ENCODE measurements at places on chromosomes 13 and 19. TPM values are rescaled to one million over a fixed set of nuclear protein-coding genes. Genes with fewer than 3 reads are reported as not detected.

GRCh38 chr13:30744056-30744680, 8.8 kb downstream of the ALOX5AP start:
- no peaks in the 10 kb centered on the region for H3K27me3 ChIP-seq
- 0 out of 2 replicates have a peak, but pooled peaks cover 3% of the 10 kb centered on the region for H3K4me1 ChIP-seq
- no peak for DNase-seq
- no peaks in the 10 kb centered on the region for H3K36me3 ChIP-seq
- no peak overlapping the region for H3K27ac ChIP-seq

GRCh38 chr13:66803808-66804456, 426.2 kb downstream of the PCDH9 start:
- no peaks in the 10 kb centered on the region for H3K4me1 ChIP-seq
- no peaks in the 10 kb centered on the region for H3K36me3 ChIP-seq
- no peaks in the 10 kb centered on the region for H3K27me3 ChIP-seq
- no peak overlapping the region for H3K4me3 ChIP-seq

DNA sequence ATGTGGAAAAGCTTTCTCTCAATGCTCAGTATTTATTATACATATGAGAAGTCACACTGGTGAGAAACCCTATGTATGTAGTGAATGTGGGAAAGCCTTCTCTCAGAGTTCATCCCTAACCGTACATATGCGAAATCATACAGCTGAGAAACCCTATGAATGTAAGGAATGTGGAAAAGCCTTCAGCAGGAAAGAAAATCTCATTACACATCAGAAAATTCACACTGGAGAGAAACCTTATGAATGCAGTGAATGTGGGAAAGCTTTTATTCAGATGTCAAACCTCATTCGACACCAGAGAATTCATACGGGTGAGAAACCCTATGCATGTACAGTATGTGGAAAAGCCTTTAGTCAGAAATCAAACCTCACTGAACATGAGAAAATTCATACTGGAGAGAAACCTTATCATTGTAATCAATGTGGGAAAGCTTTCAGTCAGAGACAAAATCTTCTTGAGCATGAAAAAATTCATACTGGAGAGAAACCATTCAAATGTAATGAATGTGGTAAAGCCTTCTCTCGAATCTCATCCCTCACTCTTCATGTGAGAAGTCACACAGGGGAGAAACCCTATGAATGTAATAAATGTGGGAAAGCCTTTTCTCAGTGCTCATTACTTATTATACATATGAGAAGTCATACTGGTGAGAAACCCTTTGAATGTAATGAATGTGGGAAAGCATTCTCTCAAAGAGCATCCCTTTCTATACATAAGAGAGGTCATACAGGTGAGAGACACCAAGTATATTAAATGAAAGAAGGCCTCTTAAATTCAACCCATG, 34.4 kb downstream of the ZNF568 start:
- H3K4me3 ChIP-seq: no peak overlapping the region
- H3K4me1 ChIP-seq: no peaks in the 10 kb centered on the region
- no peak overlapping the region for H3K27ac ChIP-seq
- H3K27me3 ChIP-seq: no peaks in the 10 kb centered on the region
- no peaks in the 10 kb centered on the region for H3K36me3 ChIP-seq

ETV2 gene
- total RNA-seq: 0.88 TPM

LMTK3 gene
- total RNA-seq: 13.6 TPM

DNA sequence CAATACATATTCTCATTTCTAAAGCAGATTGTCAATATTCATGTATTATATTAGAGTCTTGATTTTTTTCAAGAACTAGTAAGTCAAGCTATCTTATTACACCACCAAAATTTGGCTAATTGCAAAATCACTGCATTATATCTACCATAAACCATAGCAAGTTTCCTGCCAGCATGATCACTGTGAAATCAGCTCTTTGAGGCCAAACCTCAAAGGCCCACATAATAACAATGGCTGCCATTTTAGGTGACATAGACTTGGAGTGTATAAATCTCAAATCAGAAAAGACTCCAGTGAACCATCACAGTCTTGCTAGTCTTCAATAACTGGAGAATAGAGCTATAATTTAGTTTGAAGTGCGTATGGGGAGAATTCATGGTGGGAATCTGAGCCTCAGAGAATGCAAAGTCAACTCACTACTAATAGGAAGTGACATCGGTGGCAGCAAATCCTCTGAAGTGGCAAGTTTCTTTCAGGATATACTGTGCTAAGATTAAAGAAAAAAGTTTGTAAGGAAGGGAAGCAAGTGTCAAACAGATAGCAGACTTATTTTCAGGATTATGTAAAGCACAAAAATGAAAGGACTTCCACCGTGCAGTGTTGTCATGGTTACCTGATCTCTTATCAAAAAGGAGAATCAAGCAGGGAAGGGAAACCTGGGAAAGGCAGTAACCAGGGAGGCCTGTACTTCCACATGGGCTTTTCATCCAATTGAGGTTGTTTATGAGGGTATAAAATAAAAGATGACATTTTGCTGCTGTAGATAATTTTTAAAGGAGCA, 117.4 kb upstream of the FNDC3A start:
- H3K27me3 ChIP-seq: no peaks in the 10 kb centered on the region
- no peaks in the 10 kb centered on the region for H3K4me1 ChIP-seq
- H3K27ac ChIP-seq: no peak overlapping the region
- no peaks in the 10 kb centered on the region for H3K36me3 ChIP-seq
- no peak for DNase-seq

DLL3 gene
- total RNA-seq: 11.3 TPM

CATSPERD gene
- not detected for total RNA-seq

- no peak overlapping the region for H3K4me3 ChIP-seq
- H3K27ac ChIP-seq: no peak overlapping the region
- 0 out of 2 replicates have a peak, but pooled peaks cover 6% of the 10 kb centered on the region for H3K27me3 ChIP-seq
Observed at GRCh38 chr19:7507884-7508283, 8.0 kb upstream of the ZNF358 start.
